ENCODE measurements at places on chromosomes 11 and 22.
A peak's percentile ranks its signal among the peaks of the same experiment; 100 is the strongest.

GRCh38 chr11:104366321-104366734 is 202.4 kb upstream of the PDGFD start:
- DNase-seq = no peak

DNA sequence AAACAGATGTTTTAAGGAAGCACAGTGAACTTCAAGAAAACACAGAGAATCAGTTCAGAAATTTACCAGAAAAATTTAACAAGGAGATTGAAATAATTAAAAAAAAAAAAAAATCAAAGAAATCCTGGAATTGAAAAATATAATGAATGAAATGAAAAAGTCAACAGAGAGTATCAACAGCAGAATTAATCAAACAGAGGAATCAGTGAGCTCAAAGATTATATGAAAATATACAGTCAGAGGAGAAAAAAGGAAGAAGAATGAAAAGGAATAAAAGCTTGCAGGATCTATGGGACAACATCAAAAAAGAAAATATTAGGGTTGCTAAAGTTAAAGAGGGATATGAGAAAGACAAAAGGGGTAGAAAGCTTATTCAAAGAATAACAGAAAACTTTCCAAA is 82.3 kb downstream of the XRRA1 start:
- no peak for DNase-seq

- DNase-seq = no peak
Measured at GRCh38 chr22:24809331-24809730, 3.3 kb downstream of the SGSM1 start.

DNA sequence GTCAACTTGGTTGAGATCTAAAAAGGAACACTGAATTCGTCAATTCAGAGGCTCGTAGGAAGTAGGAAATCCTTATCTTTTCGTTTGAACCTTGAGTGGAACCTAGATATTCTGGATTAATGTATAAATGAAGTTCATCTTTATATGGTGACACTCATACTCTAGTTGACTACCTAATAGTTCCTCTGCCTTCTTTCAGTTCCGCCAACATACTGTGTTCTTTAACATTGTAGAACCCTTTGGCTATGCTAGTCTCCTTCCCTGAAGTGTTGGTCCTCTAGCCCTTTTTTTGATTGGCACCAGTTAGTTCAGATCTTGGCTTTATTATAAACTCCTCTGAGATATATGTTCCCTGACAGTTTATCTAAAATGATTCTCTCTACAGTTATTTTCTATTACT is 1.5 kb downstream of the ATM start:
- DNase-seq = no peak

- DNase-seq = no peak
Measured at GRCh38 chr22:20536590-20537324, 29.3 kb downstream of the MED15 start.

- DNase-seq = no peak
Measured at GRCh38 chr22:20761536-20761935, 12.4 kb upstream of the SERPIND1 start.

GRCh38 chr11:282171-282570 is 4.0 kb downstream of the NLRP6 start:
- DNase-seq = peak; percentile 56

DNA sequence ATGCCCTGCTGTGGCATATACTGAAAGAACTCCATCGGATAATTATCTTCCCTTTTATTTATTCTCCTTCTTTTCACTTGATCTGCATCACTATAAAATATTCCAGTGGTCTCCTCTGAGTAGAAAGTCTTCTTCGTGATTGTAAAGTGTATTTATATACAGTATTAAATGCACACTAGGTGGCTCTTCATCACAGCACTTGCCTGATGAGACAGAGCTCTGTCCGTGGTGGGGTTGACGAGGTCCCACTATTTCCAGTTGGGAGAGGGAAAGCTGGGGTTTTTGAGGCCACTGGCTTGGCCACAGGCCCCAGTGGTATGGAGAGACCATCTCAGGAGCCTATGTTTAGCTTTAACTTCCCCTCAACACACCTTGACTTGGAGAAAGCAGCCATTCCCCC is 31.6 kb upstream of the ZBTB16 start:
- DNase-seq = no peak

DNA sequence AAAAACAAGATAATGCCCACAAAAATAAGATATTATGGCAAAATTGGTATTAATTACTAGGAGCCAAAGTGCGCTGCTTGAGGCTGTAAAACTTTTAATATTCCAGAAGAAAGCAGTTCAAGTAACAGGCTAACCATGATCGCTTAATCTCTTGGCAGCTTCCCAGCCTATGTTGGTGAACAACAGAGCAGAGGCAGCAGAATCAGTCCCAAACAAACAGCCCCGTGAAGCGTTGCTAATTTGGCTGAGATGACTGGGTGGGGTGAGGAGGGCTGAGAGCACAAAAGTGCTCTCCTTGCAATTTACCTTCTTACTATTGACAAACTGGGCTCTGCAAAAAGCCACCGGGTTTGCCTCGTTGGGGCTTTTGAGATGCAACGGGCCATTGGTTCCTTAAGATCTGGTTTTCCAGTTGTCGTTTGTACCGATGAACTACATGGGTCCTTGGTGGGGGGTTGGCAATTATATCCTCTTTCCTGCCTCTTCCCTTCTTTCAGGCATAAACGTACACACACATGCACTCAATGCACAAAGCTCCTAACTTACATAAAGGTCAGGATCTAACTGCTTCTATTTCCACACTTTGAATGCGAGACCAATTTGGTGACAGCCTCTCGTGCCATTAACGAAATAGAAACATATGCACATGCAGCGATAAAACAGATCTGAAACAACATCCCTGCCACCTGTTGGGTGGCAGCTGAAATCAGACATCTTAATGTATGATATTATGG is 407.6 kb upstream of the CADM1 start:
- DNase-seq = no peak

GRCh38 chr22:27772081-27772983 is 29.2 kb downstream of the MN1 start:
- DNase-seq = no peak

GRCh38 chr11:12893787-12894672 is 115.1 kb upstream of the RASSF10 start:
- peak; percentile 82 for DNase-seq

DNA sequence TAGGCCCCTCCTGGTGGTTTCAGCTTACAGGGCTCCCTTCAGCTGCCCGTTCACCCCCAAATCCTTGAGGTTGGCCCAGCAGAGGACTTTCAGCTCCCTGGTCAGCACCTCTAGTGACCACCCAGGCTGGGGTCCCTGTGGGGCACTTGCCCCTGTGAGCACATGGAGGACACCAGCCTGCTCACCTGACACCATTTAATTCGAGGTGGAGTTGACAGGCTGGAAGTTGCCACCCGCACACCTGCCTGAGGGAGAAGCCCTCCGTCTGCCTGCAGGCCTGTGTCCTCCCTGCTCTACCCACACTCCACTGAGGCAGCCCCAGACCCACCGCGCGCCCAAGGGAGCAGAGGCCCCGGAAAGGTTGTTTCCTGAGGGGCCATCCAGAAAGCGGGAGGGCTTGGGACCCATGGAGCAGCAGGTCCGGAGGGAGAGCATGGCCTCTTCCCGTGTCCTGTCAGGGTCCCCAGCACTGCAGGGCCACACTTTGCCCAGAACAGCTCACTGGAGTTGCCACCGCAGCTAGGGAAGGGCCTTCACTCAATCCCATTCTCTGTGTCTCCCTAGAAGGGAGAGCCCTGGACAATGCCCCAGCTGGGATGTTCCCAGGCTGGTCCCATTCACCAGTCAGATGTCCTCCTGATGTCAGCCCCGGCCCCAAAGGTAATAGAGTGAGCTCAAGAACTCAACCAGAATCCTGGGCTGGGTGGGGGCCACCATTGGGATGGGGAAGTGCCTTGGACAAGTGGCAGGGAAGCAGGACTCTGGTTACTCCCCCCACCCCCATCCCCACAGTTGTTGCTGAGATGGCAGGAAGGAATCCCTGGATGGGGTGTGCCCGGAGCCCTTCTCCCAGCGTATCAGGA is 82.4 kb downstream of the MED15 start:
- no peak for DNase-seq

DNA sequence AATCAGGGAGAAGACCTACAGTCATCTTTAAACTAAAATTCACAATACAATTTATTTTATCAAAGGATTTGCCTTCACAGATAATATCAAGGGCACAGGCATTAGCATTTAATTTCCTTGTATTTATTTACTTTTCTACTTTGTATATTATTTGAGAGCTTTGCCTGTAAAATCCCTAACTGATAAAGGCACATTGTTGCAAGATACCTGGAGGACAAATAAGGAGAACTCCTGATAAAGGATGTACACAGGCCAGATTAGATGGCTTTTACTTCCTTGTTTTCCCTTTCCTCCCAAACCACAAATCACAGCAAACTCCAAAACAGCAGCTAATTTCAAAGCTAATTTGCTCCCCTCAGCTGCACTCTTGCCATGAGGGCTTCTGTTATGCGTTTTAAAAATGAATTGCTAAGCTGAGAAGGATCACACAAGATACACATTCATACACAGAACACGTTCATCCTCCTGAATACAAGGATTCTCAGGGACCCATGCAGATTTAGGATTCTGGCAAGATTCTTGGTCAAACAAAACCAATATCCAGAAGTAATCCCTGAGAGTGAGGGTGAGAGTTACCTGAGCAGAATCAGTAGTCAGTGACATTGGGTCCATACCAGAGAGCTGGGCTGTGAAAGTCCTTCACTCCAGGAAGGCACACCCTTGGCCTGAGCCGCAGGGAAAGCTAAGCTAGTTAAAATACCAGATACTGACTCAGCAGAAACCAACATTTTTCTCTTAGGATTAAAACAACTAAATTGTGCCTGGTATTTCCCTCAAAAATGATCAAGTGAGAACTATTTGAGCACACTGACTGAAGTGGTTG is 100.3 kb upstream of the CLPB start:
- DNase-seq = no peak

DNA sequence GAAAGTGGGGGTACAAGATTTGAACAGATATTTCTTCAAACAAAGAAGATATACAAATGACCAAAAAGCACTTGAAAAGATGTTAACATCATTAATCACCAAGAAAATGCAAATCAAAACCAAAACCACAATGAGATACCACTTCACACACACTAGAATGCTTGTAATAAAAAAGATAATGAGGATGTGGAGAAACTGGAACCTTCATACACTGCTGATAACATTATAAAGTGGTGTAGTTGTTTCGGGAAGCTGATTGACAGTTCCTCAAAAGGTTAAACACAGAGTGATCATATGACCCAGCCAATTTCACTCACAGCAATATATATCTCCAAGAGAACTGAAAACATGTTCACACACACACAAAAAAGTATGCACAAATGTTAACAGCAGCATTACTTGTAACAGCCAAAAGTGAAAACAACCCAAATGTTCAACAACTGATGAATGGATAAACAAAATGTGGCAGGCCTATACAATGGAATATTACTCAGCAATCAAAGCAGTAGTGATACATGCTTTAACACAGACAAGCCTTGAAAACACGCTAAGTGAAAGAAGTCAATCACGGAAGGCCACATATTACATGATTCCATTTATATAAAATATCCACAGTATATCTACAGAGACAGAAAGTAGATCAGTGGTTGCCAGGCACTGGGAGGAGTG is 15.1 kb downstream of the PITPNB start:
- DNase-seq = no peak

DNA sequence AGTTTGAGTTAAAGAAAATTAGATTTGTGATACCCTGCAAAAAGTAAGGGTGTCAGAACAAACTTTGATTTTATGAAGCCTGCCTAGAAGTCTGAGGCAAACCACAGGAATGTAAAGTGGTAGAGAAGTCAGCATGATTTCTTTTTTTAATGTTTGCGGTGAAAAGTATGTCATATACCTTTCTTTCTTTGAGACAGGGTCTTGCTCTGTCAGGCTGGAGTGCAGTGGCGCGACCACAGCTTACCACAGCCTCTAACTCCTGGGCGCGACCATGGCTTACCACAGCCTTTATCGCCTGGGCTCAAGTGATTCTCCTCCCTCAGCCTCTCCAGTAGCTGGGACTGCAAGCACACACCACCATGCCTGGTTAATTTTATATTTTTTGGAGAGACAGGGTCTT is 4.7 kb downstream of the API5 start:
- DNase-seq = no peak

- no peak for DNase-seq
Measured at GRCh38 chr11:128732471-128733277, 38.8 kb downstream of the FLI1 start.

DNA sequence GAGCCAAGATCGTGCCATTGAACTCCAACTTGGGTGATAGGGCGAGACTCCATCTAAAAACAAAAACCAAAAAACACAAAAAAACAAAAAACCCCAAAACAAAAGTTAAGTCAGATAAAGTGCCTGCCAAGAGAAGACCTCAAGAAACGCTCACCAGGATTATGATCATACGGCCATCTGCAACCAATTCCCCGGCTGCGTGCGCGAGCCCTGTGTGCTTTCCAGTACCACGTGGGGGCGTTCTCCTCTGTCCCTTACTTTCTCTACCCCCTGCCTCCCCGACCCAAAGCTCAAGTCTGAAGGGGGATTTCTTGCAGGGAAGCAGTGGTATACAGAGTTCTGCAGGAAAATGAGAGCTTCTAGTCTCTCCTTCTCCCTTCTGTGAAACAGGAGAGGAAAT is 10.5 kb upstream of the RPS19BP1 start:
- no peak for DNase-seq

DNA sequence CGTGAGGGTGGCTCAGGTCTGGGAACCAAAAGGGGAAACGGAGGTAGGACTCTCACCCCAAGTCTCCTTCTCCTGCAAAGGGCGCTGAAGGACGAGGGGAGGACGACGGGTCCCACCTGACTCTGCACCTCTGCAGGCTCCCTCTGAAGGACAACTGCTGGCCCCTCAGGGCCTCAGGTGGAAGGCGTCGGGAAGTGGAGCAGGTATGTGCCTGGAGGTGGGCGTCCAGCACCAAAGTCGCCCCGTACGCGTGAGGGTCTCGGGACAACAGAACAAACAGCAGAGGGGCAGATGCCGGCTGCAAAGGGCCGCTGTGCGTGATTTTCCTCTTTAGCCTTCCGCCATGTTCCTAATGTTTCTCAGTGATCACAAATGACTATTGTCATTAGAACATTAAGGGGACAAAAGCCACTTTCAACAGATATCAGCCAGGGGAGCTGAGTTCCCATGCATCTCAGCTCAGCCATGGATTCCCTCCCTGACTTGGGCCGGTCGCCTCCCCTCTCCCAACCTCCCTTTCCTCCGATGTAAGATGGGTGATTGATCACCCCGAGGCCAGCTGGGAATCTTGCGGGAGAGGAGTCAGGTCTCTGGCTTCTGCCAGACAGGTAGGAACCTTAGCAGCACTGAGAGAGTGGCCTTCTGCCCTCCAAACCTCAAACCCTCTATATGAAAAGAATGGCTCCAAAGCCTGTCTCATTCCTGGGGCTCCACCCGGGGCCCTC is 836 bp downstream of the SLC16A8 start:
- DNase-seq = no peak

GRCh38 chr11:11668781-11669180 is 47.0 kb upstream of the GALNT18 start:
- no peak for DNase-seq

- peak; percentile 84 for DNase-seq
Measured at GRCh38 chr11:45745065-45745811, 59.7 kb upstream of the SLC35C1 start.
